NCI-H446 (cell line): ENCODE measurements at places on chromosomes 11 and 22.
A peak's percentile ranks its signal among the peaks of the same experiment; 100 is the strongest.

DNA sequence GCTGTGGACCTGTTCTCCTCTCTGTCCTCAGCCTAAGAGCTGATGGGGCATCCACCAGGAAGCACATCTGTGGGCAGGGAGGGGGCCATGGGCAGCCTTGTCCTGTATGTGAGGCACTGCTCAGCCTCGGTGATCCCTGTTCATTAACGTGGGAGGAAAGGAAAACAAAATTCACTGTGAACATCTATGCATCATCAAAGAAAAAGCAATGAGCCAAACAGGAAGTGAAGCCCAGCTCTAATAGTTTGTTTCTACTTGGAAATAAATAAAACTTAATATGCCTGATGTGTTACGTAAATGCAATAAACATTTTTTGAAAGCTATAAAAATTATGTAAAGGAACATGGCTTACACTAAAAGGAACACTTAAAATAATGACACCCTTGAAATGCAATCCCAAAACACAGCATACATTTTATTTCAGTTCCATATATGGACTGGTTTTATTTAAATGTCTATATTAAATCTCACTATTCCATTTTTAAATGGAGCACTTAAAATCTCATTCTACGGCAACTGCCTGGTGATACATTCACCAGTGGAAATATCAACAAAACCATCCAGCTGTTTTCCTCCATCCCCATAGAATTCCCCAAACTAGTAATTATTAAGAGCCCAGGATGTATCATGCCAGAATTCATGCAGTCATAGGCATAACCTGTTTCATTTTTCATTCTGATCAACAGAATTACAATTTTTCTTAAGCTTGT lies 78.3 kb downstream of the ZNF280B start:
- DNase-seq = no peak

DNA sequence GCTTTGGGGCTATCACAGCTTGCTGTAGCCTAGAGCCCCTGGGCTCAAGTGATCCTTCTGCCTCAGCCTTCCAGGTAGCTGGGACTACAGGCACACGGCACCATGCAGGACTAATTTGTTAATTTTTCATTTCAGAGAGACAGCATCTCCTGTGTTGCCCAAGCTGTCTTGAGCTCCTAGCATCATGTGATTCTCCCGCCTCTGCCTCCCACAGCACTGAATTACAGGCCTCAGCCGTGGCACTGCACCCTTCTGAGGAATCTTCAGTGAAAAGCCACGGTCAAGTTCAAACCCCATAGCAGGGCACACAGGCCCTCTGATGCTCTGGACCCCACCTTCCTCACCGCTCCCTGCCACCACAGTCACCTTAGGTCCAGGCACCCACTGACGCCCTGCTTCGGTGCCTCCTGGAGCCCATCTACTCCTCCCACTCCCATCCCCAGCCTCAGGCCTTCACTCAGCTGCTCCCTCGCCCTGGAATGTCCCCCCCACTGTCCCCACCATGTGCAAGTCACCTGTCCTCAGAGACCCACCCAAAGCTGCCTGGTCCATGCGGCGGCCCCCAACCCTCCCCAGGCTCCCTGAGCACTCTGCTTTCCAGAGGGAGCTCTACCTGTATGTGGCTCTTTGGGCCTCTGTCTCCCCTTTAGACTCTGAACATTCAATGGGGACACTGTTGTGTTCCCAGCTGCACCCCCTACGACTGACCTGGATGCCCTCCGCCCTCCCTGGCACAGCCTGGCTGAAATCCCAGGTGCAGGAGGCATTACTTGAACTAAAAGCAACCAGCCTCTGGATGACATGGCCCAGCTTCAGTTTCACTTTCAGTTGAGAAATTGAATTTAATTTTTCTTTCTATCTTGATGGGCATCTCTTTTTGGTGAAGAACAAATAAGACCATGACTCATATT lies 1.6 kb downstream of the APOL2 start:
- no peak for DNase-seq

- DNase-seq = no peak
These were observed 1336.9 kb downstream of the BRD1 start for GRCh38 chr22:48490500-48491411.

- DNase-seq = no peak
These were observed 86.5 kb upstream of the CARD18 start for GRCh38 chr11:105226091-105226490.

- no peak for DNase-seq
These were observed 694.6 kb downstream of the TBC1D22A start for GRCh38 chr22:47457021-47457420.

GRCh38 chr22:27711756-27712155 lies 89.8 kb downstream of the MN1 start:
- DNase-seq = no peak

DNA sequence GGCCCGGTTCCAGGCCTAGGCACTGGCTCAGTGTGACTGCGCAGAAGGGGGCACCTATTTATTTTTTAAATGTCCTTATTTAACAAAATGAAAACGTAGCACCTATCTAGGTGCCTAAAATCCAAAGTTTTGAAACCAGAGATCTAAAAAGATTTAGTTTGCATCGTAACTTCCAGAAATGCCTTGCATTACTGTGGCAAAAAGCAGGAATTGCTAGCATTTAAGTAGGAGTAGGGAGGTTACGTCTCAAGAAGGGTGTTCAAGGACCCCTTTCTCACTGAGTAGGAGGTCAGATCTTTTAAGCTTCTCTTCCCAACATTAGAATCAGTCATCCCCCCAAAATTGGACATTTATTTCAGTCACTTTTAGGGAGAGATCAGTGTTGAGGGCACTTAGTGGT lies 7.7 kb upstream of the PLET1 start:
- no peak for DNase-seq

- no peak for DNase-seq
These were observed 79.7 kb upstream of the HORMAD2 start for GRCh38 chr22:30000566-30000965.

DNA sequence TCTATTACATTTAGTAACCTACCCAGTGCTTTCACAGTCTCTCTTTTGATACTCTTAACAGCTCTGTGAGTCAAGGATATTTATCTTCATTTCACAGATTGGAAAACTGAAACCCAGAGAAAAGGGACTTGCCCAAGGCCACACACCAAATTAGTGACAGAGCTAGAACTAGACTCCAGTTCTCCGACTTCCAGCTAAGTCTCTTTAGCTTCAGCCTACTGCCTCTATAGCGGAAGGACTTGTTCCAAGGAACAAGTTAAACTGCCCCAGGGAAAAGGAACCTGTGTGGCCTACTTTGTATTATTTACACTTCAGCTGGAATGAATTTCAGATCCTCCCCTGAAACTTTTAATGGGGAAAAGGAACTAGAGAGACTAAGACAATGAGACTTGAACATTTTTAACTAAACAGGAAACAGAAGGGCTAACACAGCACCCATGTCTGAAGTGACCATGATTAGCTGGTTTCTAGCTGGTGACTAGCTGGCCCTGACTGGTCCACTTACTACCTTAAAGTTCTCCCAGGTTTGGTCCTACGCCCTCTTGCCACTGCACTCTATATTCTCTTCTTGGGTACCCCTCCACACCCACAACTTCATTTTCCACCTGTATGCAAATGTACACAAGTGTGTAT lies 1.3 kb downstream of the LRRC51 start:
- DNase-seq = no peak

GRCh38 chr11:117482881-117483280 lies 155.2 kb downstream of the CEP164 start:
- no peak for DNase-seq

DNA sequence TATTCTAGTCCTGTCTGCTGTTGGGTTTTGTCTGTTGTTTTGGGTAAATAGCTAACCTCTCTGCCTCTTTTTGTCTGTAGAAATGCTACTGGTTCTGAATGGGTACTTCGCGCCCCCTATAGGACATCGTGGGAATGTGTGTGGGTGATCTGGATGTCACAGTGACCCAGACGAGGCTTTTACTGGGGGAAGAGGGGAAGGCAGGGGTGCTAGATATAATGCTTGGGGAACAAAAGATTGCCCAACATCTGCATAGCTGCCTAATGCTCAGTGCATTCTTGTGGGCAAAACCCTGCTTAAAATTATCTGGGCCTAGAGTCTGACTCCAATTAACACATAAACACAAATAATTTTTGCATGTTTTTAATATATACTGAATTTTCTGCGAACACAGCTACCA lies 57.7 kb downstream of the BMAL1 start:
- peak; percentile 59 for DNase-seq

DNA sequence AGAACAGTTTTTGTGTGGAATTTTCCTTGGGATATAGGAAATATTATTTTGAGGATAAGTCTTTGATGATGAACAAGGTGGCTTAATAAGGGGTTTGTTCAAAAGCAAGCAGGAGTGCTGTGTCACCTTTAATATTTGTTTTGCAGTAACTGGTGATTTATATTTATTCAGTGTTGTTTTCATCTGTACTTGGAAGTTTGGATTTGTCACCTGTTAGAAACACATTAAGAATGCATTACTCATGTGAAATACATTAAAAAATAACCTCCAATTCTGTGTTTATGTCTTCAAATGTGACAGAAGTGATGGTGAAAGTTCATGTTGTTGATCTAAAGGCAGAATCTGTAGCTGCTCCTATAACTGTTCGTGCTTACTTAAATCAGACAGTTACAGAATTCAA lies 70.5 kb downstream of the DKK3 start:
- no peak for DNase-seq

DNA sequence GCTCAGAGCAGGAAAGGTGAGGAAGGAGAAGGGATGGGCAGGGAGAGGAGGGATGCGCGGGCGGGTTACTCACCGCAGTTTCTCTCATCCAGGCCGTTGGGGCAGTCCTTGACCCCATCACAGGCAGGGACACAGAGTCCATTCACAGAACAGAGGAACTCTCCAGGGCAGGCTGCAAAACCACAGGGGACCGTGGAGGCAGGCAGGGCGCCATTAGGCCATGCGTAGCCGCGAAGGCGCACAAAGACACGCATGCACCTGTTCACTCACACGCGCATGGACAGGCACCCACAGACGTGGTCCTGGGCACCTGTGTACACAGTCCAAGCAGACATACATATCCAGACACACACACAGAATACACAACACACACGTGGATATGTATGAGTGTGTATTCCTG lies 23.0 kb downstream of the KCTD17 start:
- DNase-seq = no peak

GRCh38 chr11:9759519-9760192 lies 95.8 kb downstream of the SWAP70 start:
- peak; percentile 92 for DNase-seq

GRCh38 chr11:110479108-110480101 lies 49.7 kb downstream of the FDX1 start:
- DNase-seq = no peak

GRCh38 chr11:117855912-117856651 lies 20.4 kb downstream of the FXYD6 start:
- no peak for DNase-seq

DNA sequence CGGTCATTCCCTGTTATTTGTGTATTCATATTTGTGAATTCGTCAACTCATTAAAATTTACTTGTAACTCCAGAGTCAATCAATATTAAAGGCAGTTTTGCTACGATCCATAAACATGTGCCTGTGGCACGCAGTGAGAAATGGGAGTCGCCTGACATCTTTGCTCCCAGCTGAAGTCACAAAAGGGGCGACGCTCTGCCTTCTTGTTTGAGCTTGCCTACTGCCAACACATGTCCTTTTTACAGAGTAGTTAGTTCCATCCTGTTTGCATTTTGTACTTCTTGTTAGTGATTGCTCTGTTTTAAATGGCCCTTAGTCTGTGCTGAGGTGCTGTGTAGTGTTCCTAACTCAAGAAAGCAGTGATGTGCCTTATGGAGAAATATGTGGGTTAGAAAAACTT lies 305.3 kb downstream of the ETS1 start:
- DNase-seq = no peak

DNA sequence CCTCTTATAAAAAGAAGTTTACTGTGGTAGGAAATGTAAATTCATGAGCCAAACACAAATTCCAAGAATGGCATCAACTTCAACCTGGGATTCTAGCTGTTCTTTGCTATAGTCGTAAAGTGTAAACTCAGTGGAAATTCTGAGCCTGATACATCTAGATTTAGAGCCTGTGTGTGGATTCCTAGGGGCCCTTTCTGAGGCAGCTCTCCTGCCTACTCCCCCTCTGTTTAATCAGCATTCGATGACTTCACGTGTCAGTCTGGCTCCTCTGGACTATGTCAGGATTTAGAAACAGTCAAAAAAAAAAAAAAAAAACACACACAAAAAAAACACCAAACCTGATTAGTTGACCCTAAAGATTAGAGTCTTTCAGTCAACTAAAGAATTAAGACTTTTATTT lies 93.1 kb upstream of the SC5D start:
- DNase-seq = no peak

DNA sequence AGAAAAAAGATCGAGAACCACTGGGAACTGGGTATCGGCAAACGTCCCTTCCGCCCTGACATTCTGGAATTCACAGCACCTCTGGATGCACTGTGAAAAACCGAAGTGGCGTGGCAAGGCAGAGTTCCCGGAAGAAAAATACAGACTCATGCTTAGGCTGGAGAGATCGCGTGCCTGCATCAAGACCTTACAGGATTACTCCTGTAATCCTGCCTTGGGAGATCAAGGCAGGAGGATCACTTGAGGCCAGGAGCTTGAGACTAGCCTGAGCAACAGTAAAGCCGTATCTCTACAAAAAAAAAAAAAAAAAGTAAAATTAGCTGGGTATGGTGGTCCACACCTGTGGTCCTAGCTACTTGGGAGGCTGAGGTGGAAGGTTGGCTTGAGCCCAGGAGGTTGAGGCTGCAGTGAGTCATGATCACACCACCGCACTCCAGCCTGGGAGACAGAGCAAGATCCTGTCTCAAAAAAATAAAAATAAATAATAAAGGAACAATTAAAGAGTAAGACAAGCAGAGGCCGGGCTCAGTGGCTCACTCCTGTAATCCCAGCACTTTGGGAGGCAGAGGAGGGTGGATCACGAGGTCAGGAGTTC lies 19.9 kb upstream of the TEF start:
- no peak for DNase-seq

GRCh38 chr11:27660171-27660570 lies 40.1 kb downstream of the BDNF start:
- no peak for DNase-seq

GRCh38 chr22:46956498-46957215 lies 194.2 kb downstream of the TBC1D22A start:
- no peak for DNase-seq

DNA sequence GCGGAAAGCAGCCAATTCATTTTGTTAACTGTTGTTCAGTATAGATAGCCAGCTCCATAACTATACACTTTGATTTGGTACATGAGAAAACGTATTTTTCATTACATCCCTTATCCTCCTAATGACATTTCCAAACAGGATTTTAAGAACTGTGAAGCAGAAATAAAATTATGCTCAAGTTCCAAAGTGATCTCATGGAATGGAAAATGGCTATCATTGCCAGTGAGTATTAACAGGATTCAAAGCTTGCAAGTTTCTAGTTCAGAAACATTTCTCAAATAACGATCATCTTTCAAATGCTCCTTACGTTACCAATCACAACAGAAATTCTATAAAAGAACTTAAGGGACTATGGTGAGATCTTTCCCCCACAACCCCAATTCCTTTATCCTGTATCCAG lies 53.7 kb downstream of the CADM1 start:
- no peak for DNase-seq

DNA sequence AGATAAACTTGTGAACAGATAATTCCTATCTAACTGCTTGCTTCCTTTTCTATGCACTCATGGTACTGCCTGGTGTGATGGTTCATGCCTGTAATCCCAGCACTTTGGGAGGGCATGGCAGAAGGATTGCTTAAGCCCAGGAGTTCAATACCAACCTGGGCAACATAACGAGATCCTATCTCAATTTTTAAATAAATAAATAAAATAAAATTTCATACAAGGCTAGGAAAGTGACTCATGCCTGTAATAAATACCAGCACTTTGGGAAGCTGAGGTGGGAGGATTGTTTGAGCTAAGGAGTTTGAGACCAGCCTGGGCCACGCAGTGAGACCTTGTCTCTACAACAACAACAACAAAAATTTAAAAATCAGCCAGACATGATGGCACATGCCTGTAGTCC lies 166.6 kb downstream of the COMMD9 start:
- DNase-seq = no peak
